ENCODE measurements at places on chromosomes 3 and 15.

GRCh38 chr15:67585681-67586080, 43.2 kb downstream of the MAP2K5 start:
- H3K27me3 ChIP-seq, result no peaks in the 10 kb centered on the region
- H3K36me3 ChIP-seq, result peaks cover 22% of the 10 kb centered on the region
- H3K27ac ChIP-seq, result no peak overlapping the region
- no peaks in the 10 kb centered on the region for H3K4me1 ChIP-seq
- no peak for DNase-seq
- H3K4me3 ChIP-seq, result no peak overlapping the region

DNA sequence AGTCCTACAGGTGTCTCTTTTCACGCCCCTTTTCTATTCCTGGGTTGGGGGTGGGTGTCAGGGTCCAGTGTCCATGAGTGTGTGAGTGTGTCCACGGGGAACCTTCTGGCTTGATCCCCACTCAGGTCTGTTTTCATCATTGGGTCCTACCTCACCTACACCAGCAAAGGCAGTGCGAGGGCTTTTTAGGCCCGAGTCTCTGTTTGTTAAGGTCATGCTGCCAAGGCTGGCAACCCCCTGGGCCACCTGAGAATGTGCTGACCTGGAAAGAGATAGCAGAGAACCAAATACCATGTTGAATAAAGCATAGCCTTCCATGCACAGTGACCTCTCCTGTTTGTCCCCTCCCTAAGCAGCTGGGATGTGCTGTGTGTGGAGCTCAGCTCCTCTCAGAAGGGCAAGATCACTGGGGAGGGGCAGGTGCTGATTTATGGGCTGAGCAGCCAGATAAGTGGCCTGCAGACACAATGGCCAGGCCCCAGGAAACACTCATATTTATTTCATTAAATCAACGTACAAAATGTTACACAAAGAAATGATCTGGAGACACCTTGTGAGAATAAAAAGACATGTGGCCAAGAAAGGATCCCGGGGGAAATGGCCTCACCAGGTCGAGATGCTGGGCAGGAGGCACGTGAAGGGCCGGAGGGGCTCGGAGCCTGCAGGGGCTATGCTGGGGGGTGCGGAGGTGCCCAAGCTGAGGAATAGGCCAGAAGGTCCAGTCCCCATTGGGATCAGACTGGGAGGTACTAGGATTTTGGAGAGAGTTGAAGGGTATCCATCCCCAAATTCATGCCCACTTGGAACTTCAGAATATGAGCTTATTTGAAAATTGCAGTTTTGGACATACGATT, 36.1 kb downstream of the RAB6B start:
- DNase-seq, result no peak
- H3K4me1 ChIP-seq, result peaks cover 11% of the 10 kb centered on the region
- no peak overlapping the region for H3K27ac ChIP-seq
- H3K27me3 ChIP-seq, result no peaks in the 10 kb centered on the region
- H3K36me3 ChIP-seq, result no peaks in the 10 kb centered on the region

GRCh38 chr15:53671545-53671944, 87.9 kb downstream of the WDR72 start:
- no peak overlapping the region for H3K4me3 ChIP-seq
- H3K27me3 ChIP-seq, result no peaks in the 10 kb centered on the region
- no peak overlapping the region for H3K27ac ChIP-seq
- DNase-seq, result no peak
- no peaks in the 10 kb centered on the region for H3K4me1 ChIP-seq

GRCh38 chr3:42655331-42655888, 1.9 kb downstream of the ZBTB47 start:
- peaks cover 10% of the 10 kb centered on the region for H3K36me3 ChIP-seq
- peaks cover 79% of the 10 kb centered on the region for H3K4me1 ChIP-seq
- DNase-seq, result peak; percentile 80
- peak overlapping the region; percentile 89 for H3K4me3 ChIP-seq

- no peaks in the 10 kb centered on the region for H3K4me1 ChIP-seq
- no peak overlapping the region for H3K4me3 ChIP-seq
- no peaks in the 10 kb centered on the region for H3K36me3 ChIP-seq
- no peaks in the 10 kb centered on the region for H3K27me3 ChIP-seq
- DNase-seq, result no peak
Observed at GRCh38 chr15:71800190-71800589, 10.2 kb upstream of the NR2E3 start.

DNA sequence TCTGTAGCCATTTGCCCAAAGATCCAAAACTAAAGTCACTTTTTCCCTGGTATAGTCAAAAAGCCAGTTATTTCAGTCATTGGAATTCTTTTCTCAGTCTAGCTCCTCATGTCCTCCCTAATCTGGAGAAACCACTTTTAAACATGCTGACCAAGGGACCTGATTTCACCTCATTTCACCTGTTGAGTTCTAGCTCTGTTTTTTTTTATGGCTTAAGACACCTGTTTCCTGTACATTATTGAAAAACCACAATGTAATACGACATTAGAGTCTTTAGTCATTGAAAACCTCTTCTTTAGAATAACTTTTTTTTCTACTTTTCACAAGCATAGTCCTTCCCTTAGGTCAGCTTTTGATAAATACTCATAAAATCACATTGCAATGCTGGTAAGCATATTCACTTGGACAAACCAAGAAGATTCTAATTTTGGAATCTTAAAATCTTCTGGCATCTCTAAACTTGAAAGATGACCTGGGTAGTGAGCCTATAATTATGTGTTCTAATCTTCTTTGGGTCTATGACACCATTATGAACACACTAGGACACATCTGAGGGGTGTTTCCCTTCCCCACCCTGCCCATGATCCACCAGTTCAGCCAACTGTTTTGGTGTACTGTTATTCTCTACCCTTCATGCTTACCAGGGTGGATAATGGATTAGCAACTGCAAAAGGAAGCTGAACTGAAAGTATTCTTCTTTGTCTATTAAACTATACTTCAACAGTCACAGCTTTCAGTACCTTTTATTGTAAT, 103.5 kb upstream of the FXR1 start:
- H3K36me3 ChIP-seq, result no peaks in the 10 kb centered on the region
- no peaks in the 10 kb centered on the region for H3K4me1 ChIP-seq
- no peak for DNase-seq
- H3K27ac ChIP-seq, result no peak overlapping the region

- no peak overlapping the region for H3K27ac ChIP-seq
- no peak for DNase-seq
- no peaks in the 10 kb centered on the region for H3K4me1 ChIP-seq
- no peak overlapping the region for H3K4me3 ChIP-seq
- no peaks in the 10 kb centered on the region for H3K27me3 ChIP-seq
- peaks cover 9% of the 10 kb centered on the region for H3K36me3 ChIP-seq
Observed at GRCh38 chr15:66452420-66452819, 45.1 kb downstream of the SNAPC5 start.

DNA sequence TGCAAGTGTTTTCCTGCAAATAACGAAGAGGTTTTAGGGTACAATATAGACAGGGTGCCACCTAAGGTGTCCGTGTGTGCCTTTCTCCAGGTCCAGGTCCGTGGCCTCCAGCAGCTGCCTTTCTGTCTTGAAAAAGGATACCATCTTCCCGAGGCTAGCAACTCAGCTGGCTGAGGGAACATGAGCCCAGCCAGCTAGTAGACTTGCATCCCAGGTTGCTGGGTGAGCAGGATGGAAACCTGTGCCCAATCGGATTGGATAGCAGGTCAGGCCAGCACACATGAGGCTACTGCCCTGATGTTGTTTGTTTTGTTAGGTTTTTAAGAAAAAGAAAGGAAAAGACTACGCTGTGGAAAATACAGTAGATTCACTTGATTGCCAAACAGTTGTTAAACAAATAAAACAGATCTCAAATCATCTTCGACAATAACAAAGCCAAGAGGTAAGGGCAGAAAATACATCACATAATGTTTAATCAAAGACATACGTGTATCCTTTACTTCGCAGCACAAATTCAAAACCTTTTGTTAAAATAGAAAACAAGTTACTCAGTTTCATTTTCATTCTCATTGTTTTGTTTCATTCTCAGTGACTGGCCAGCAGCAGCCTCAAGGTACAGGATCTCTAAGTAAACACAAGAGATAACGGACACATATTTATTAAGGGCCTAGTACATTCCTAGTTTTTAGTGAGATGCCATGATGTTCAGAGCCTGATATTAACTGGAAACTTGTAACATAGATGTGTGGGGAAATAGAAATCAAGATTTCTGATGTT, 661.2 kb upstream of the NR2F2 start:
- H3K27me3 ChIP-seq, result no peaks in the 10 kb centered on the region
- no peak overlapping the region for H3K27ac ChIP-seq
